Caco-2 (cell line): ENCODE measurements at places on chromosomes 16 and 17. TPM values are rescaled to one million over a fixed set of nuclear protein-coding genes. Genes with fewer than 3 reads are reported as not detected.

TP53 gene
- total RNA-seq: 9.2 and 11.1 TPM in 2 replicates

- peak overlapping the region; percentile 76 for H3K27ac ChIP-seq
- H3K4me1 ChIP-seq: peaks cover 71% of the 10 kb centered on the region
- H3K36me3 ChIP-seq: no peaks in the 10 kb centered on the region
- H3K4me3 ChIP-seq: no peak overlapping the region
Observed at GRCh38 chr17:43326490-43327275, 72.1 kb upstream of the ARL4D start.

DNA sequence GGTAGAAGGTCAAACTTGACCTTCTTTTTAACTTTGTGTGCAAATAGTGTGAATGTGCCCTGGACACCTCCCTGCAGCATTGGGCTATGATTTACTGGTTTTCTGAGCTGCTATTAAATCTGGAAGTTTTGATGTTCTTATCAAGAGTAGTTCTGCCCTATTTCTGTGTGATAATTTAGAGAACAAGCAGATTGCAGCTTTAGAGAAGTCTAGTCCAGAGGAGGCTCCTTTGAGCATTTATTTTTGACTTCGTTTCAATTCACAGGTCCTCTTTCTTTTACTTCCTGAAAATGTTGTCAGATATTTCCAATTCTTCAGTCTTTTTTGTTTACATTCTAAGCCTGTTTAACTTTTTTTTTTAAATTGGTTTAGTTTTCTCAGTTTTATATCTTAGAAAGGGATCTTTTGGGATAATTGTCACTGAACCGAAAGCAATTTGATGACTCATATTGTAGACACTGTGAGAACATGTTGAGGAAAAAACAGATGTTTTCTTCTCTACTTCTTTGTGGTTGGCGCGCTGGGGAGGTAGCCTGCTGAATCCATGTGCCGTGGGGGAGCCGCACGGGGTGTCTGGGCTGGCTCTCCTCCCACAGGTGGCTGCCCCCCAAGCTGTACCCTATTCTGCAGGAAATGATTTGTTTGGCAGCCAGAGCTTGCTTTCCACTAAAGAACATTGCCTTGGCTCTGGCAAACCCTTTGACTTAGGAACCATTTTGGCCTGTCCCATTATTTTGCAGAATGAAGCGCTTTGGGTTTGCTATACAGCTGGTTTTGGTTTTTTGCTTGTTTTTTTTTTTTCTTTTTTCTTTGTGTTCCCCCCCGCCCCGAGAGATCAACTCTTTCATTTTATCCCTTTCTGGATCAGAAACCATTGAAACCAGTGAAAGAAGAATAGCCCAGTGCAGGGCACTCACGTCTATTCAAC, 53.4 kb downstream of the MFSD11 start:
- no peak for DNase-seq
- H3K4me3 ChIP-seq: no peak overlapping the region
- no peaks in the 10 kb centered on the region for H3K36me3 ChIP-seq
- H3K27ac ChIP-seq: no peak overlapping the region
- peaks cover 19% of the 10 kb centered on the region for H3K4me1 ChIP-seq
- no peaks in the 10 kb centered on the region for H3K27me3 ChIP-seq

DNA sequence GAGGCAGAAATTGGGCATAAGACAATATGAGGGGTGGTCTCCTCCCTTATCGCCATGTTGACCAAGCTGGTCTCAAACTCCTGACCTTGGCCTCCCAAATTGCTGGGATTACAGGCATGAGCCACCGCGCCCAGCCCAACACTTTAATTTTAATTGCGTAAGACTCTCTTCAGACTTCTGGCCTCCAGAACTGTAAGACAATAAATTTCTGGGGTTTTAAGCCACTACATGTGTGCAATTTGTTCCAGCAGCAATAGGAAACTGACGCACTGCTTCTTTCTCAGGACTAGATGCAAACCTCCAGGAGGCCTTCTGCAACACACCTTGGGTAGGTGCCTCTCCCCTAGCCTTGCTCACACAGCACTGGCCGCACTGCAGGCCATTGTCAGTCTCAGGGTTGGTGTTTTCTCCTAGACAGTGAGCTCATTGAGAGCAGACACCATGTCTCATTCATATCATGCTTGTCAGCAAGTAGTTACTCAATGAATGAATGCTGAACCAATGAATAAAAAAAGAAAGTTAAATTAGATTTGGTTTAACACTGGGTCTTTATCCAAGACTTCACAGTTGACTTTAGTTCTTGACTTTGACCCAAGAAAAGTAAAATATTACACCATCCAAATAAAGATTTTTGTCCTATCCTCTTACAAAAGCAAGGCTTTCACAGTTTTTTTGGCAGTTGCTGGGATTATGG, 5.5 kb upstream of the ACSF2 start:
- H3K27ac ChIP-seq: no peak overlapping the region
- peaks cover 23% of the 10 kb centered on the region for H3K4me1 ChIP-seq
- H3K36me3 ChIP-seq: no peaks in the 10 kb centered on the region

- no peak for DNase-seq
- peak overlapping the region; percentile 28 for H3K4me3 ChIP-seq
- no peak overlapping the region for H3K27ac ChIP-seq
- peaks cover 2% of the 10 kb centered on the region; the same call in 1 of the 2 replicates for H3K27me3 ChIP-seq
Observed at GRCh38 chr17:489758-490329, 137.2 kb upstream of the RPH3AL start.

- no peaks in the 10 kb centered on the region for H3K36me3 ChIP-seq
- peaks cover 22% of the 10 kb centered on the region for H3K4me1 ChIP-seq
- H3K4me3 ChIP-seq: no peak overlapping the region
- H3K27ac ChIP-seq: no peak overlapping the region
- H3K27me3 ChIP-seq: no peaks in the 10 kb centered on the region
Observed at GRCh38 chr17:66383333-66383732, 80.9 kb downstream of the PRKCA start.

EXOC7 gene
- 205 TPM in 2 replicates for total RNA-seq

DNA sequence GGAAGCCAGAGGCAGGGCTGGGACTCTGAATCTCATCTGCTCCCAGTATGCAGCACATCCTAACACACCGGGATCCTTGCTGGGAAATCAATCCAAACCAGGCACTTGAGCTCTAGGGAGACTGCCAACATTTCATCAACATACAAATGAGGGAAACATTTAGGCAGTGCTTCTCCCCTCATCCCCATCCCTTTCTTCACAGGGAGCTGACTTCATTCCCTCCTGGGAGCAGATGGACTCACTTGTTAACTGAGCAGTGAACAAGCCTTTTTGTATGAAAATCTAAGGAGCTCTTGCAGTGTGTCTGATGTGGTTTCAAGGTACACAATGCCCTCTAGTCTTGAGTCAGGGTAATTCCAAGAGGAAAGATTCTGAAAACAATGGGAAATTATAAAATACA, 96.3 kb downstream of the TMEM114 start:
- no peak for DNase-seq
- H3K4me3 ChIP-seq: no peak overlapping the region
- H3K36me3 ChIP-seq: no peaks in the 10 kb centered on the region
- no peaks in the 10 kb centered on the region for H3K4me1 ChIP-seq
- no peak overlapping the region for H3K27ac ChIP-seq

DNA sequence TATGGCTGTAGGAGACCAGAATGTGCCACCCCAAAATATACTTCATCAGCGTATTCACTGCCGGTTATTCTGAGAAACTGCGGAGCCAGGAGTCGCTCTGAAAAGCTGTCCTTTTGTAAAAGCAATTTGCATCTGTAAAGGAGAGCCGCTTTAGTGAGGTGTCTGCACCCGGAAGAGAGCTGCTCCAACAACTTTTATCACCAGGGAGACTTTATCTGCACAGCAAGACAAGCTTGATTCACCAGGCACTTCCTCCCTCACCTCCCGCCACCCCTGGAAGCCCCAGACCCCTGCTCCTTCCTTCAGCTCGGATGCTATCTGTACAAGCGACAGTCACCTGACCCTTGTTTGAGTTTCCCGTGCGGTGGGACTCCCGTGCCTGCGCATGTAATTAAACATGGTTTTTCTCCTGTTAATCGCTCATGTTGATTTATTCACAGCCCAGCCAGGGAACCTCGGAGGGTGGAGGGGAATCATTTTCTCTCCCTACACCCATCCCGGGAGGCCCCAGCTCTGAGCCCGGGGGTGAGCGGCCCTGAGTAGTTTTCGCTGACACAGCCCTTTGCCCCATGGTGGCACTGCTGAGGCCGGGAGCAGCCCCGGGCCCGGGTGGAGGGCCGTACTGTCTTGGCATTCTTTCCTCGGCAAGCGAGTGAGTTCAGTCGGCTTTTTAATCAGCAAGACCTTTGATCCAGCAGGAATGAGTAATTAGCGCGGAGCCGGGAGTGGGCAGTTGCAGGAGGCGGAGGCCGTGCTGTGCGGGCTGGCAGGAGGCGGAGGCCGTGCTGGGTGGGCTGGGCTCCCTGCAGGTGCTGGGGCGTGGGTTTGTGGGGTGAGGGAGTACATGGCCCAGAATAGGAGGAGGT, 222.7 kb upstream of the CIBAR2 start:
- peak overlapping the region; percentile 84 for H3K27ac ChIP-seq
- no peaks in the 10 kb centered on the region for H3K27me3 ChIP-seq
- peak overlapping the region; percentile 15 for H3K4me3 ChIP-seq
- no peaks in the 10 kb centered on the region for H3K36me3 ChIP-seq

DNA sequence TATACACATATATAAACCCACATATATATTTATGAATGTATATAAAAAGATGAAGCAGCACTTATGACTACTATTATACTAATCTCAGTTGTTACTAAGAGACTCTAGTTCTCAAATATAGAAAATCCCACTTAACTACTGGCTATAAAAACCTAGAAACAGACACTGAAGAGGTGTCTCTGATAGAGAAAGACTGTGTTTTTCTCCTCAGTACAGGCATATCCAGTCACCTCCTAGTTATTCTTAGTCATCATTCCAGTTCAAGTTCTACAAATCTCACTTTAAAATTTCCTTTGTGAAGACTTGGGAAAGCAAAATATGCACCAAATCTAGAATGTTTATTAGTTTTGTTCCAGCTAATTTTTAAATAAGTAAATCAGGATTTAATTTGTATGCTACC, 93.9 kb downstream of the STH start:
- no peak overlapping the region for H3K4me3 ChIP-seq
- H3K27me3 ChIP-seq: no peaks in the 10 kb centered on the region
- no peak for DNase-seq

SERPINF2 gene
- 59.9 and 63.8 TPM in 2 replicates for total RNA-seq

DNA sequence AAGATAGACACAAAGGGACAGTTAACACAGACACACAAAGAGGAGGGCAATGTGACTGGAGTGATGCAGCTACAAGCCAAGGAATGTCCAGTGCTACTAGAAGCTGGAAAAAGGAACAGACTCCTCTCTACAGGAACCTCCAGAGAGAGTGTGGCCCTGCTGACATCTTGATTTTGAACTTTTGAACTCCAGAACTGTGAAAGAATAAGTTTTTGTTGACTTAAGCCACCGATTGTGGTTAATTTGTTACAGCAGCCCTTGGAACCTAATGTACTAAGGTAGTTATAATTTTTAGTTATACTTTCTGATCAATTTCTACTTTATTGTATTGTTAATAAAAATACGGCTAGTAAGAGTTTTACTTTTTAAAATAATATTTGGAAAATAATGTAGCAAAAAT, 129.1 kb downstream of the MYO1D start:
- peaks cover 4% of the 10 kb centered on the region for H3K36me3 ChIP-seq
- H3K27me3 ChIP-seq: no peaks in the 10 kb centered on the region
- H3K4me1 ChIP-seq: peaks cover 13% of the 10 kb centered on the region
- no peak for DNase-seq
- no peak overlapping the region for H3K4me3 ChIP-seq
- no peak overlapping the region for H3K27ac ChIP-seq

DNA sequence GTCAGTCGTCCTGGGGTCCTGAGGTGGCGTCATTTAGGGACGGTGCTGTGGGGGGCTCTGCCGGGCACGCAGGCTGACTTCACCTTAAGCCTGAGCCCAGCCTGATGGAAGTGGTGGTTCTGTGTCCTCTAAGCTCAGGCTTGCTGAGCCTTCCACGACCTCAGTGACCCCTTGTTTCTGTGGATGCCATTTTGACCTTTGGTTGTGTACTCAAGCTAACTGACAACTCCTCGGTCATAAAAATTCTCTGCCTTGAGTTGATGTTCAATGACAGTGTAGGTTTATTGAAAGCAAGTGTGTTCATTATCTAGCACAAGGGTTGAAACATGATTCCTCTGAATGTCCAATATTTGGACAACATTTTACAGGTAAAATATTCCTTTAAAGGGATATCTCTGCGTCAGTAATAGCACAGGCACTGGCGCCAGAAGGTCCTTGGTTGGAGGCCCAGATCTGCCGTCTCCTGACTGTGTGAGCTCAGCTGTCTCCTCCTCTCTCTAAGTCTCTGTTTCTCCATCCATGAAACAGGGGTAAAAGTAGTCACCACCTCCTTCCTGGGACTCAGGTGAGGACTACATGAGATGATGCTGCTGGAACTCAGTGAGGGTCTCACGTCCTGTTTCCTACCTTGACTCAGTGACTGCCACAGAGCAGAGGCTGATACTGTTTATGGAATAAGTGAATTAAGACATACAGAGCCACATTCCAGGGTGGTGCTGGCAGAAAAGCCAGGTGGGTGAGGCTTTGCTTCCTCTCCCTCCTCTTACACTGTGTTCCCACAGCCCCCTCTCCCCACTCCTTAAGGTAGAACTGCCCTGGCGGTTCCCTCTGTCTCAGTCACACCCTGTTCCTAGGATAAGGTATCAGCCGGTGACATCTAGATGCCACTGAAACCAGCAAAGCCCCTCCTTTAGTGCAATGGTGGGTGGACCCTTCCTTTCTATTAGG, 75.7 kb downstream of the IRF8 start:
- DNase-seq: peak; percentile 92
- H3K27me3 ChIP-seq: no peaks in the 10 kb centered on the region
- peaks cover 65% of the 10 kb centered on the region for H3K4me1 ChIP-seq
- H3K36me3 ChIP-seq: no peaks in the 10 kb centered on the region
